Stimulated activated CD8-positive, alpha-beta memory T cell treated with anti-CD3 and anti-CD28 coated beads, Interleukin-7, amount 100 ng/mL, for 1 hour (primary cell): ENCODE measurements at places on chromosomes 11 and 22.
A peak's percentile ranks its signal among the peaks of the same experiment; 100 is the strongest.

- no peak for DNase-seq
Measured at GRCh38 chr11:130775306-130776060, 140.8 kb downstream of the SNX19 start.

DNA sequence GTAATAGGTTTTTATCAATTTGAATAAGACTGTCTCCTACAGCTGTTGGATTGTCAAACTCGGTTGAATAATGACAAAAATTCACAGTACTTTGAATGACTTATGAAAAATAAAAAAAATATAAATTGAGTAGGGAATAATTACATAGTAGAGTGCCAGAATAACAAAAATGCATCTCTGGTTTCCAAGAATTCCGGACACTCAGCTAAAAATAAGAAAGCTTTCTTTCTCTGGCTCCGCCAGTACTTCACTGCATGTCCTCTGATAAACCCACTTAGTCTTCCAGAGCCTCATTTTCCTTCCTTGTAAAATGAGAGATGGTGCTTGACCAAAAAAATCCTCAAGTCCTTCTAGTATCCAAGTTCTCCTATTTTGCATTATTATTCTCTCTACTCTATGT lies 374.6 kb upstream of the LUZP2 start:
- no peak for DNase-seq

- DNase-seq = no peak
Measured at GRCh38 chr11:60840470-60841430, 1.2 kb upstream of the CCDC86 start.

- no peak for DNase-seq
Measured at GRCh38 chr11:30440510-30440909, 117.6 kb downstream of the ARL14EP start.

DNA sequence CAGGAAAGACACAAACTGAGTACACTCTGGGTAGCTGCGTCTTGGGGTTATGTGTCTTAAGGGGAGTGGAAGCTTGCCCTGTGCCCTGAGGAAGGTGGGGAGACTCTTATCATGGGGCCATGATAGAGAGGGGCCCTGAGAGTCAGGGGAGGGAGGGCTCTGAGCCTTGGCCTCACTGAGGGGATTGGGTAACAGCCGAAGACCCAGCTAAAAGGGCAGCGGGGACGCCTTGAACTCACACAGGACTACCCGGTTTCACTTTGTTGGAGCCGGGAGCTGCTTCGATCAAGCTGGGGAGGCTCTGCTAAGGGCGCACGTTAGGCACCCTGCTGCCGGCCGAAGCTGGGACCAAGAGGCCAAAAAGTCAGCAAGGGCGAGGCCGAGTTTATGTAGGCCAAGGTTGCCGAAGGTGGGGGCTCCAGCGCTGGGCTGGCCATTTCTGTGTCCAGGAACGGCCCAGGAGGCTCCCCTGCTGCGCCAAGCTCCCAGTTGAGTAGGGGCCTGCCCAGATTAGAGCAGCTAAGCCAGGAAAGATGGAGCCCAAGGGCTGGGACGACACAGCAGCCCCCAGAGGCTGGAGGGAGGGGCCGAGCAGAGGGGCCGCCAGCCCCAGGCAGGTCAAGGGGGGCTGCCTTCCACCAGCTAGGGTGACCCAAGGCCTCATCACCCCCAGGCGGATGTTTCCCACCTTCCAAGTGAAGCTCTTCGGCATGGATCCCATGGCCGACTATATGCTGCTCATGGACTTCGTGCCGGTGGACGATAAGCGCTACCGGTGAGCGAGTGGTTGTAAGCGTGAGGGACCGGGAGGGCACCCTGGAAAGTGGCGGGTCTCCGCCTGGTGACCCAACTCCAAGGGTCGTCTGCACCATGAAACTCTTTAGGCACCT lies 2.2 kb downstream of the TBX1 start:
- no peak for DNase-seq

- DNase-seq = no peak
Measured at GRCh38 chr22:24128631-24129262, 52.5 kb upstream of the SUSD2 start.

DNA sequence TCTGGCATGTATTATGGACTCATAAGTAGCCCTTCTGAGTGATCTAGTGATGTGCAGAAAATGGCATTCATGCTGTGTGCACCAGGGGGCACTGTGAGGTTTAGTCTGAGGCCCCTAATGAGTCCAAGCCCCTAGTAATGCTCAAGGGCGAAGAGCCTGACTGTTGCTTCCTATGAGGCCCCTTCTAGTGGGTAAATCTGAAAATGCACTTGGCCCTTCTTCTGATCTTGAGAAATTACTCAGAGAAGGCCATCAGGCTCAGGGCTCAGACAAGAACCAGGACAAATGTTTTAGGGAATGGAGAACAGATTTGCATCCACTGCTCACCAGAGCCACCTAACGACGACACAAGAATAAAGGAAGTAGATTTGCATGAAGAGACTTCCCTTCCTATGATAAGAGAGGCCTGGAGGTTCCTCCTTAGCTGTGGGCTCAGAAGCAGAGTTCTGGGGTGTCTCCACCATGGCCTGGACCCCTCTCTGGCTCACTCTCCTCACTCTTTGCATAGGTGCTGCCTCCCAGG lies 75.8 kb downstream of the GGTLC2 start:
- DNase-seq = peak; percentile 18

GRCh38 chr22:23036684-23037428 lies 33.5 kb upstream of the GNAZ start:
- no peak for DNase-seq

GRCh38 chr11:76307396-76307795 lies 73.5 kb downstream of the THAP12 start:
- no peak for DNase-seq

DNA sequence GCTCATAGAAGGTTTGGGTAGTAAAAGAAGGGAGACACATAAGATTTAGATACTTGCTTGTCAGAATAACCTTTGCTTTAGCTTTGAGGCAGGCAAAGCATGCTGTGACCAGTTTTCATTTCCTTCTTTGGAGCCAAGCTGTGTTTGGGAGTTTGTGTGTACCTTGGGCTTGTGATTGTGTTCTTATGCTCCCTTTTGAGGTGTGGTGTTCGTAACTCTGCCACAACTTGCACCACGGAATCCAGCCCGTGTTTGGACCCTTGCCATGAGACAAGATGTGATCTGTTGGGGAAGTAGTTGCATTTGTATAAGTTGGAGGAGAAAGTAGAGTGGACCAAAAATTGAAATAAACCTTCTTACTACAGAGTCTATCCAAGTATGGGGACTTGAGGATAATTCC lies 34.0 kb downstream of the BMAL1 start:
- DNase-seq = no peak

DNA sequence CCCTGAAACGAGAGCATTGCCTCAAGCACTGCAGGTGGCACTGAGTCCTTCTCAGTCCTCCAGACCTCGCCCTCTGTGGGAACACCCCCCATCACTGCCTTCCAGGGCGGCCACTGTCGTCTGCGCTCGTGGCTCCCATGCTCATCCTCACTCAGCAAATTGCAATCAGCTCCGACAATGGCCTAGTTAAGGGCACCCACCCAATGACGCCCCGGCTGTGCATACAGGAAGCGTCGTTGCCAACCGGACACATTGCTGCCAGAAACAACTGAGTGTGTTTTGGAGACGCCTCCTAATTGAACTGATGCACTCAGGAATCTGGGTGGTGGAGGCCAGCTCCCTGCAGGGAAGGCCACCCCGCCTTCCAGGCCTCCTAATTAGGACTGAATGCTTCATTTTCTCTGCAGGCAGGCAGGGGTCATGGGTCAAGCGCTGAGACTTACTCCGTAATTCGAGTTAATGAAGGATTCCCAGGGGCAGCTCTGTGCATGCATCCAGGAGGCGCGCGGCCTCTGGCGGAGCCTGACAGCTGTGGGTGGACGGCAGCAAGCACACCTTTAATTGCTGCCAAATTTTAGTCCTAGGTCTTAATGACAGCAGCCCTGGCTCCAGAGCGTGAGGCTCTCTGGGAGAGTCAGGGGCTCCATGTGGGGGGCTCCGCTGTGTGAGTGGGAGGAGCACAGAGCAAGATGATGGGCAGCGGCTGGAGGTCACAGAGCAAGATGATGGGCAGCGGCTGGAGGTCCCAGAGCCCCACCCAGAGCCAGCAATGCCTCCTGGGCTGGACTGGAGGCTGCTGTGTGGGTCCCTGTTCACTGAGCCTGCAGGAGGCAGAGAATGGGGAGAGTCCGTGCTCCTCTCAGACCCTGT lies 199.0 kb downstream of the BRD1 start:
- no peak for DNase-seq

GRCh38 chr22:31956360-31956759 lies 12.0 kb downstream of the YWHAH start:
- DNase-seq = no peak
